Mucosa of descending colon (tissue), 3 donors: ENCODE measurements at places on chromosomes 6 and 20.

DNA sequence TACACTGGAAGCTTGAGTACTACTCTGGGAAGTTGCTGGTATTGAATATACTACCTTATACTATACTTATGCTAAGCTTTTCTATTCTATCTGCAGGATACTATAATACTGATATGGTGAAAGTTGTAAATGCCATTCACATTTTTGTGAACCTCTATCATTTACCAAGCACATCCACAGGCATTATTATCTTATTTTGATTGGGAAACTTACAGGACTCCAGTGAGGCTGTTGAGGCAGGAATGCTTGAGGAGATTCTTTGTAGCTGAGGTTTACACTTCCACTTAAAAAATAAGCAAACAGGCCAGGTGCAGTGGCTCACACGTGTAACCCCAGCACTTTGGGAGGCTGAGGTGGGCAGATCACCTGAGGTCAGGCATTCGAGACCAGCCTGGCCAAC, 442.9 kb downstream of the QKI start:
- no peak for DNase-seq

GRCh38 chr20:17543531-17544131, 12.5 kb upstream of the BFSP1 start:
- DNase-seq, result no peak

- no peak for DNase-seq
Measured at GRCh38 chr6:159233365-159234101, 64.3 kb downstream of the FNDC1 start.

- no peak for DNase-seq
Measured at GRCh38 chr20:41183831-41184230, 46.5 kb downstream of the PLCG1 start.

- DNase-seq, result no peak
Measured at GRCh38 chr6:148199584-148199983, 143.1 kb upstream of the SASH1 start.

- no peak for DNase-seq
Measured at GRCh38 chr20:33531047-33531877, 41.4 kb downstream of the CBFA2T2 start.

DNA sequence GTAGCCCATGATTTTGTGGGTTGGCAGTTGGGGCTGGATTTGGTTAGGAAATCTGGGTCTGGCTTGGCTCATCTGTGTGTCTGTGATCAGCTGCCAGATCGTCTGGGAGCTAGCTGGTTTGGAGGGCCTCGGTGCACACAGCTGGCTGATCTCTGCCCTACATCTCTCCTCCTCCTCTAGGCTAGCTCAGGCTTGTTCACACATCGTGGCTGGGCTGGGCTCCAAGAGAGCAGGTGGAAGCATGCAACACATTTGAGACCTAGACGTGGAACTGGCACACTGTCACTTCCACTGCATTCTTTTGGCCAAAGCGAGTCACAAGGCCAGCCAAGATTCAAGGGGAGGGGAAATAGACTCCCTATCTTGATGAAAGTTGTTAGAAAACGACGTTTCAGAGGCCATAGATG, 15.9 kb downstream of the NDUFAF5 start:
- peak; percentile 81 for DNase-seq

DNA sequence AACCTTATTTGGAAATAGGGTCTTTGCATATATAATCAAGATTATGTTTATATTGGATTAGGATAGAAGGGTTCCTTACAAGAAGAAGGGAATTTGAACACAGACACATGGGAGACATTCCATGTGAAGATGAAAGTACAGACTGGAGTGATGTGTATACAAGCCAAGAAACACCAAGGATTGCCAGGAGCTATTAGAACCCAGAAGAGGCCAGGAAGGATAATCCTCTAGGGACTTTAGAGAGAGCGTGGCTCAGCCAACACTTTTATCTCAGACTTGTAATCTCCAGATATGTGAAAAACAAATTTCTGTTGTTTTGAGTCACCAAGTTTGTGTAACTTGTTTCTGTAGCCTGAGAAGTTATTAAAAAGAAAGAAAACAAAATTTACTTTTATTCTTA, 1173.9 kb upstream of the CITED2 start:
- no peak for DNase-seq

DNA sequence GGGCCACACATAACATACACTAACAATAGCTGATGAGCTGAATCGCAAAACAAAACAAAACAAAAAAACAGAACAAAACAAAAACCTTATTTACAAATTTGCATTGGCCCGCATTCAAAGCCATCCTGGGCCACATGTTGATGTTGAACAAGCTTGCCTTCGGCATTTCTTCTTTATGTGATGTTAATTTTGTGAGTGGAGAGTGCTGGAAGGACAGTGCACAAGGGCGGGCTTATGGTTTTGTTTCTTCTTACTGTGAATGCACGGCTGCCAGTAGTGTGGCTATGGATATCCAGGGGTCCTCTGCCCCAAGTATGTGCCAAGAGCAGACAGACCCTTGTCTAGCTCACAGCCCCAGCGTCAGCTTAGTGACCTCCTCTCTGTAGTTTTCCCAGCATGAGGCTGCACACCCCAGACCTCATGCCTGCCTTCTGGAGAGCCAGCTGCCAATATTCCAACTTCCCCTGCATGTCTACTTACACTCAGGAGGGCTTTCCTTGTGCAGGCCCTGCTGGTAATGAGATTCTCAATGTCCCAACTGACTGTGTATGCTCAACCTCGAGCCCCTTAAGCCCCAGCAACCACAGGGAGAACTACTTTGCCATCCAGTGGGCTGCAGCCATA, 24.9 kb downstream of the ZNF292 start:
- DNase-seq, result no peak

GRCh38 chr6:103617642-103618041, 1242.1 kb downstream of the HACE1 start:
- DNase-seq, result no peak

DNA sequence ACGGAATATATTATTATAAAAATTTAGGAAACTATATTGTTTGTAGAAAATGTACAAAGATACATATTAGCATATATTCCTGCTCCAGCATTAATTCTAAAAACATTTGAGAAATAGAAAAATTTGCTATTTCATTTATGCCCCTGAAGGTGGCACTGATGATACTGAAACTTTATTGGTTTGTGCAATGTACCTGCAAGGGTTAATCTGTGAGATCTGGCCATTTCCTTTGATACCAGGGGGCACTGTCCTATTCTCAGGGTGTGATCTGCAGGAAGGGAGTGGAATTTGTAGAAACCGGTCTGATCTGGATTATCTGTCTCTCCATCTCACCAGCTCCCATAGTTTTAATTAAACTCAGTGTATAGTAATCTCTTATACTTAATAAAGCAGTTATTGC, 625.1 kb upstream of the IMPG1 start:
- DNase-seq, result no peak

DNA sequence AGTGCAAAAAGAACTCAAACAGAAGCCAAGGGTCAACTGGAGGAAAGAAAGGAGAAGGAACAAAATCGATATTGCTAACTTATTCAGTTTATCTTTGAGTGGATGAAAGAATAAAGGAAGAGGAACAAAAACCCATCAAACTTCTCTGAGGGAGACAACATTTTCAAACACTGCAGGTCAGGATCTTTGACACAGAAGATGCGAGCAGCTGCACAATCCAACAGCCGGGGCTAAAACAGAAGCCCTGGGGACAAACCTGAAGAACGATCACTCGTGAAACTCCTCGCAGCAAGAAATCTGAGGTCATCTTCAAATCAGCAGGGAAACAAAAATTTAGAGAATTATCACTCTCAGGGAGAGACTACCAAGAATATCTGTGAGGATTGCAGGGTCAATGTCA, 14.2 kb downstream of the SLC23A2 start:
- no peak for DNase-seq

DNA sequence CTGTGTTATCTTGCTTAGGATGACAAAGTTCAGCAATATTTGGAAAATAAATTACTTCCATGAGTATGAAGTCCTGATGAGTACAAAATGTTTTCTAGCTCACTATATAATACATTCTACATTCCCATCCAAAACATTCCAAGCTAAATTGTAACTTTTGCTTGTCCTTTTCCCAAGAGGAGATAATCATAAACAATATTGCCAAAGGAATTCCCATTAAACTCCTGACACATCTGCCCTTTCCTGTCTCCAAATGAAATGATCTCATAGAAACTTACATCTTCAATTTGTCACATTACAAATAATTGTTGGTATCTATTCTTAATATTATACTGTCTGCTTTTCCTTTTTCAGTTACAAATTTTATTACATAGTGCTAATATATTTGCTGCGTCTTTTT, 20.4 kb upstream of the SENP6 start:
- DNase-seq, result no peak
